ENCODE measurements at places on chromosomes 7 and 10.

- H3K4me1 ChIP-seq = peaks cover 20% of the 10 kb centered on the region
- DNase-seq = no peak
- H3K36me3 ChIP-seq = no peaks in the 10 kb centered on the region
Measured at GRCh38 chr7:51325261-51325676, 8.7 kb upstream of the COBL start.

GRCh38 chr7:106057962-106058927 lies 53.9 kb downstream of the SYPL1 start:
- no peak overlapping the region for H3K4me3 ChIP-seq
- H3K4me1 ChIP-seq = peaks cover 4% of the 10 kb centered on the region
- no peak for DNase-seq
- no peak overlapping the region for H3K27ac ChIP-seq
- H3K36me3 ChIP-seq = no peaks in the 10 kb centered on the region
- no peaks in the 10 kb centered on the region for H3K27me3 ChIP-seq

GRCh38 chr10:49608166-49609005 lies 1.7 kb upstream of the SLC18A3 start:
- no peak overlapping the region for H3K27ac ChIP-seq
- no peaks in the 10 kb centered on the region for H3K4me1 ChIP-seq
- H3K27me3 ChIP-seq = peaks cover 71% of the 10 kb centered on the region
- DNase-seq = no peak

DNA sequence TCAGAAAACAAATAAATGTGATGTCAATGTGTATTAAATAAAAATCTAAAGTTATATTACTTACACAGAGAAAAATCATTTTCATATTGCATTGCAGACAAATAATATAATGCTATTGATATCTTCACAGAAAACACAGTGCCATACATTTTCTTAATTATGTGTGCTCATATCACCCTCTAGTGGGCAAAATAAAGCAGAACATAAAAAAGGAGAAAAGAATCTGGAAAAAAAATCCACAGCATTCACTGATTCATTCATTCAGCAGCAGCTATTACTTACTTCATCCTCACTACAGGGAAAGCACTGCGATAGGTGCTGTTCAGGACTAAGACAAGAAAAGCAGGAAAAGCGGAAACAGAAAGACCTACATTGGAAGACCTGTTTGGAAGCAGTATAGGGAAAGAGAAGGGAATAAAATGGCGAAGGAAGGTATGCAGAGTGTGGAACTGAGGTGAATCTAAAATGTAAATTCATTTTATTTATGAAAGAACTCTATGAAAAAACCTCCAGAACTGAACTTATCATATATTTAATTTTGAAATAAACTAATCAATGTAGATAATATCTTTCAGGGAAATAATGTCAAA lies 73.2 kb downstream of the POT1 start:
- no peak overlapping the region for H3K27ac ChIP-seq
- H3K4me1 ChIP-seq = no peaks in the 10 kb centered on the region
- no peak for DNase-seq

- H3K36me3 ChIP-seq = no peaks in the 10 kb centered on the region
- no peaks in the 10 kb centered on the region for H3K27me3 ChIP-seq
- H3K27ac ChIP-seq = no peak overlapping the region
- H3K4me3 ChIP-seq = no peak overlapping the region
- no peak for DNase-seq
Measured at GRCh38 chr7:29538389-29538788, 25.2 kb upstream of the PRR15 start.

Measured in gastrocnemius medialis (tissue), 4 donors.